ENCODE measurements at places on chromosomes 16 and 17.

DNA sequence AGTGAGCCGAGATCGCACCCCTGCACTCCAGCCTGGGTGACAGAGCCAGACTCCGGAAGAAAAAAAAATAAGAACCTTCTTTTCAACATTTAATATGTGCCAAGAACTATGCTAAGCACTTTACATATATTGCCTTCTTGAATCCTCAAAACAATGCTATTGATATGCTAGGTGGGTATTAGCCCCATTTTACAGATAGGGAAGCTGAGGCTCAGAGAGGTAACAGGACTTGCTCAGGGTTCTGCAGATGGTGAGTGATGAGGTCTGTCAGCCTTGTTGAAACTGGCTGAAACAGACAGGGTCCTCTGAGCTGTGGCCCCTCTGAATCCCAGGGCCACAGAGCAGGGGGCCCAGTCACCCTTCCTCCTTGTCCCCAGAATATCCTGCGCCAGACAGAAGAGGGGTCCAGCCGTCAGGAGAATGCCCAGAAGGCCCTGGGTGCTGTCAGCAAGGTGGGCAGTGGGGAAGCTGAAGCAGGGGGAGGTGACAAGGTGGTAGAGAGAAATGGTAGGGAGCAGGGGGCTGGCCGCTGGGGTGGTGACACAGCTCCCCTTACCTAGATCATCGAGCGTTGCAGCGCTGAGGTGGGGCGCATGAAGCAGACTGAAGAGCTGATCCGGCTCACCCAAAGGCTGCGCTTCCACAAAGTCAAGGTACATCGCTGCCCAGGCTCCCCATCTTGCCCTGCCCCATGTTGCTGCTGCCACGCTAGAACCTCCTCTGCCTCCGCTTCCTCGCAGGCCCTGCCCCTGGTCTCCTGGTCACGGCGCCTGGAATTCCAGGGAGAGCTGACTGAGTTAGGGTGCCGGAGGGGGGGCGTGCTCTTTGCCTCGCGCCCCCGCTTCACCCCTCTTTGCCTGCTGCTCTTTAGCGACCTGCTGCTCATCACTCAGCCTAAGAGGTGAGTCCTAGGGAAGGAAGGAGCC, 8.2 kb downstream of the ARHGEF15 start:
- DNase-seq, result no peak

- no peak for DNase-seq
Measured at GRCh38 chr16:87431926-87432325, 39.8 kb downstream of the MAP1LC3B start.

- no peak for DNase-seq
Measured at GRCh38 chr16:67260426-67261063, 11.8 kb downstream of the SLC9A5 start.

- peak; percentile 24 for DNase-seq
Measured at GRCh38 chr17:39231591-39232551, 6.1 kb upstream of the STAC2 start.

GRCh38 chr16:90010676-90011507, 8.4 kb downstream of the DBNDD1 start:
- DNase-seq, result no peak

- DNase-seq, result no peak
Measured at GRCh38 chr17:56440419-56440818, 153.1 kb upstream of the NOG start.

GRCh38 chr16:27483624-27484023, 66.1 kb downstream of the GTF3C1 start:
- DNase-seq, result no peak

Measured in stimulated activated CD8-positive, alpha-beta memory T cell treated with anti-CD3 and anti-CD28 coated beads, Interleukin-15, amount 100 ng/mL, for 4 hours (primary cell).